Chondrocyte (in vitro differentiated cells): ENCODE measurements at places on chromosomes 7 and 10.

GRCh38 chr10:113604572-113604971, 51.7 kb downstream of the HABP2 start:
- H3K27ac ChIP-seq: no peak overlapping the region
- H3K4me1 ChIP-seq: no peaks in the 10 kb centered on the region
- H3K27me3 ChIP-seq: peaks cover 21% of the 10 kb centered on the region
- H3K36me3 ChIP-seq: no peaks in the 10 kb centered on the region
- no peak for DNase-seq

DNA sequence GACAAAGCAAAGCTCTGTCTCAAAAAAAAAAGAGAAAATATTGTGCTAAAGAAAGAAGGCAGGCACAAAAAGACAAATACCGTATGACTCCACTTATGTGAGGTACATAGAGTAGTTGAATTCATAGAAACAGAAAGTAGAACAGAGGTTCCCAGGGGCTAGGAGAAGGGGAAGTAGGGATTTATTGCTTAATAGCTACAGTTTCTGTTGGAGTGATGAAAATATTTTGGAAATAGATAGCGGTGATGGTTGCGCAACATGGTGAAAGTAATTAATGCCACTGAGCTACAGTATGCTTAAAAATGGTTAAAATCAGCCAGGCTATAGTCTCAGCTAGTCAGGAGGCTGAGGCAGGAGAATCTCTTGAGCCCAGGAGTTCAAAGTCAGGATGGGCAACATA, 18.5 kb upstream of the NPFFR1 start:
- H3K4me1 ChIP-seq: no peaks in the 10 kb centered on the region
- no peak for DNase-seq
- H3K27ac ChIP-seq: no peak overlapping the region
- no peaks in the 10 kb centered on the region for H3K36me3 ChIP-seq
- no peaks in the 10 kb centered on the region for H3K27me3 ChIP-seq
- no peak overlapping the region for H3K4me3 ChIP-seq

DNA sequence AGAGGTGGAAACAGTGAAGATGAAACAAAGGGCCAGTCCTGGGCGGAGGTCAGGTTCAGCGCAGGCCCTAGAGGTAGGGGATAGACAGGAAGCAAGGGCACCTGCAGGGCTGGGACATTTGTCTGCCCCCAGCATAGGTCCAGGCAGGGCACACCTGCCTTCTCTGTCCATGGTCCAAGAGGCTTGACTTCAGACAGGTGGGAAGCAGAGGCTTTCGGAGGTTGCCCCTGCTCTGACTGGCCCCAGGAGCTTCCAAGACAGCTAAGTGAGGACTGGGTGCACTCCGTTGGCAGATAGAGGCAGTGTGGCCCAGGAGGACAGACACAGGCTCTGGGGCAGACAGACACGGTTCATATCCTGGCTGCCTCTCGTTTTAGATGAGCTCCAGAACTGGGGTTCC, 71.6 kb upstream of the GRB10 start:
- no peaks in the 10 kb centered on the region for H3K4me1 ChIP-seq
- H3K4me3 ChIP-seq: no peak overlapping the region
- no peak overlapping the region for H3K27ac ChIP-seq
- peaks cover 4% of the 10 kb centered on the region for H3K27me3 ChIP-seq
- no peak for DNase-seq

DNA sequence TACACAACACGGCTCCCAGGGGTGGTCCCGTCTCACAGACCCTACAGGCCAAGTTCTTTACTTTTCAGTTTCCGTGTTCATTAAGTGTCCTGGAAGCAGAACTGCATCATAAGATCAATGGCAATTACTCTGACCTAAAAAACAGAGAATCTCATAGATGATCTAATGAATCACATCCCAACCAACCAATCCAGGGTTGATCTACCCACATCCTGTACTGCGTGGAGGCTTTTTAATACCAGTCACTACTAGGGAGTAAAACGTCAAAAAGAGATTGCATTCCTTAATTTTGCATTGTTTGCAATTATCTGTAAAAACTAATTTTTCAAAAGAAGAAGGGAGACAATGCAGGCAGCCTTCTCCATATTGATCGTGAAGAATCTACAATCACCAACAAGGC, 72.6 kb downstream of the PARD3 start:
- peaks cover 2% of the 10 kb centered on the region for H3K36me3 ChIP-seq
- H3K27ac ChIP-seq: no peak overlapping the region
- H3K4me3 ChIP-seq: no peak overlapping the region
- no peaks in the 10 kb centered on the region for H3K27me3 ChIP-seq

DNA sequence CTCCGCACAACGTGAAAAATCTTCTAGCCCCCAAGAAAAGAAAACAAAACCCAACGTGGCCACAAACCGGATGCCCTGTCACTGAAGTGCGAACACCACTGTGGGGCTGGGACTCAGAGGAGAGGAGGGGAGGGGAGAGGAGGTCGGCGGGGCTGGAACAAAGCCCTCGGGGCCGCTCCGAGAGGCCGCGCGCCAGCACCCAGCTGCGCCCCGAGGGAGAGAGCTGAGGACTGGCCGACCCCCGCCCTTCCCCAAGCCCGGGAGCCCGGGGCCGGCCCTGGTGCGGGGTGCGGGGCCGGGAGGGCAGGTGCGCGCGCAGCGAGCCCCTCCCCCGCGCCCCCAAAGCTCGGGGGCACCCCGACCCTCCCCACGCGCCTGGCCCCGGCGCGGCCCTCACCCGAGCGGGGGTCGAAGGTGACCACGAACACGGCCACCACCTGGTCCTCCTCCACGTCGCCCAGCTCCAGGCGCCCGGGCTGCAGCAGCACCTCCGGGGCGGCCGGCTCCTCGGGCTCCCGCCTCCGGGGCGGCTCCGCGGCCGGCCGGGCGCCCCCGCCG, 398 bp downstream of the DENND11 start:
- no peak for DNase-seq
- H3K4me1 ChIP-seq: peaks cover 38% of the 10 kb centered on the region
- H3K4me3 ChIP-seq: peak overlapping the region; percentile 69
- H3K27me3 ChIP-seq: no peaks in the 10 kb centered on the region
- H3K27ac ChIP-seq: no peak overlapping the region
- H3K36me3 ChIP-seq: no peaks in the 10 kb centered on the region

GRCh38 chr10:15562578-15562977, 157.1 kb downstream of the ITGA8 start:
- no peaks in the 10 kb centered on the region for H3K36me3 ChIP-seq
- no peak for DNase-seq
- H3K27me3 ChIP-seq: no peaks in the 10 kb centered on the region
- H3K27ac ChIP-seq: no peak overlapping the region
- H3K4me3 ChIP-seq: no peak overlapping the region

DNA sequence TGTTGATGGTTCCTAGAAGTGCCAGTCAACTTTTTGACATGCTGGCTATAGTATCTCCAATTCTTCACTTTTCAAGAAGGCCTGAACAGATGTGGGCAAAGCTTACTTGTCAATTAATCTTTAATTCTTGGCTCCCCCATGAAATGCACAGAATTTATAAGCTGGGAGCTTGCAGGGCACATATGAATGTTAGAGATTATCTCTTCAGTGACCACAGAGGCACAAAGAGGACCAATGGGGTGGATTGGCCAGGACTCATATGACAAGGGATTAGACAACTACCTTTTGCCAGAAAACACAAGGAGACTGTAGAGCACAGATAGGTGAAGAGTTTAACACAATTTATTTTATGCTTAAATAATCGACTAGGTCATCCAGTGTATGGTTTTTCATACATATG, 121.7 kb upstream of the CCDC6 start:
- H3K27me3 ChIP-seq: peaks cover 2% of the 10 kb centered on the region
- H3K27ac ChIP-seq: no peak overlapping the region
- H3K4me3 ChIP-seq: no peak overlapping the region

GRCh38 chr10:35160743-35161142, 34.1 kb downstream of the CREM start:
- no peak for DNase-seq
- H3K4me1 ChIP-seq: no peaks in the 10 kb centered on the region
- no peaks in the 10 kb centered on the region for H3K27me3 ChIP-seq

- DNase-seq: peak; percentile 80
- H3K27me3 ChIP-seq: no peaks in the 10 kb centered on the region
- H3K27ac ChIP-seq: no peak overlapping the region
- no peaks in the 10 kb centered on the region for H3K36me3 ChIP-seq
Observed at GRCh38 chr7:76512941-76513816, 2.8 kb downstream of the UPK3B start.

- no peak overlapping the region for H3K27ac ChIP-seq
- H3K27me3 ChIP-seq: no peaks in the 10 kb centered on the region
- peaks cover 10% of the 10 kb centered on the region for H3K4me1 ChIP-seq
- no peak for DNase-seq
Observed at GRCh38 chr10:124618470-124619073, 125.6 kb downstream of the FAM53B start.

GRCh38 chr7:30429156-30429530, 49.4 kb downstream of the NOD1 start:
- H3K36me3 ChIP-seq: peaks cover 26% of the 10 kb centered on the region
- H3K4me3 ChIP-seq: no peak overlapping the region
- DNase-seq: no peak
- no peaks in the 10 kb centered on the region for H3K27me3 ChIP-seq
- no peak overlapping the region for H3K27ac ChIP-seq

DNA sequence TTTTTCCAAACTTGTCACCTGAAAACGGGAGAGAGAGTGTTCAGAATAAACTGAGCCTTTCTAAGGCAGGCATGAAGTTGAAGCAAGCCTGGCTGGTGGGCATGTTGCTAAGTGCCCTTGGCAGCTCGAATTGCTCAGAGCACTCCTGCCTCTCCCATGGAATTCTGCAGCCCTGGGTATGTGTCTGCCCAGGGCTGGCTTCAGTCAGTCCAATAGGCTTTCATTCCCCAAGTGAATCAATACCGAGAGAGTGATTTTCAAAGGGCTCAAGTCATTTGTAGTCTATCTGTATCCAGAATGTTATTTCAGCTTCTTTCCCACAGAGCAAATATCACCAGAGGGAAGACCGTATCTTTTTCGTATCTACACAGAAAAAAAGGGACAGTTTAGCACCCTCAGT, 415.5 kb upstream of the COBL start:
- no peak overlapping the region for H3K4me3 ChIP-seq
- no peaks in the 10 kb centered on the region for H3K27me3 ChIP-seq
- no peaks in the 10 kb centered on the region for H3K4me1 ChIP-seq
- H3K36me3 ChIP-seq: no peaks in the 10 kb centered on the region

DNA sequence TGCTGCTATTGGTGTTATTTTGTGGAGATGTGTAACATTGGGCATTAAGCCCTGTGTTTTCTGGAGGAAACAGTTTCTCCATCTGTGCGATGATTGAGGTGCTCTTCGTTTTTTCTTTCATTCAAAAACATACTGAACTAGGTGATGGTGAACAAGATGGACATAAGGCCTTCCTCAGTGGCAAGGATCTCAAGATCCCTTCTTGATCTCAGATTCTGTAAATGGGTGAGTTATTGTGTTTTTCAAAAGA, 759 bp upstream of the ELAPOR2 start:
- DNase-seq: no peak
- no peaks in the 10 kb centered on the region for H3K27me3 ChIP-seq
- H3K4me3 ChIP-seq: peak overlapping the region; percentile 70
- H3K4me1 ChIP-seq: peaks cover 11% of the 10 kb centered on the region
- no peak overlapping the region for H3K27ac ChIP-seq

GRCh38 chr7:126211875-126212274, 1040.9 kb downstream of the GRM8 start:
- H3K27ac ChIP-seq: no peak overlapping the region
- H3K36me3 ChIP-seq: no peaks in the 10 kb centered on the region
- H3K27me3 ChIP-seq: no peaks in the 10 kb centered on the region
- no peak overlapping the region for H3K4me3 ChIP-seq
- DNase-seq: no peak

DNA sequence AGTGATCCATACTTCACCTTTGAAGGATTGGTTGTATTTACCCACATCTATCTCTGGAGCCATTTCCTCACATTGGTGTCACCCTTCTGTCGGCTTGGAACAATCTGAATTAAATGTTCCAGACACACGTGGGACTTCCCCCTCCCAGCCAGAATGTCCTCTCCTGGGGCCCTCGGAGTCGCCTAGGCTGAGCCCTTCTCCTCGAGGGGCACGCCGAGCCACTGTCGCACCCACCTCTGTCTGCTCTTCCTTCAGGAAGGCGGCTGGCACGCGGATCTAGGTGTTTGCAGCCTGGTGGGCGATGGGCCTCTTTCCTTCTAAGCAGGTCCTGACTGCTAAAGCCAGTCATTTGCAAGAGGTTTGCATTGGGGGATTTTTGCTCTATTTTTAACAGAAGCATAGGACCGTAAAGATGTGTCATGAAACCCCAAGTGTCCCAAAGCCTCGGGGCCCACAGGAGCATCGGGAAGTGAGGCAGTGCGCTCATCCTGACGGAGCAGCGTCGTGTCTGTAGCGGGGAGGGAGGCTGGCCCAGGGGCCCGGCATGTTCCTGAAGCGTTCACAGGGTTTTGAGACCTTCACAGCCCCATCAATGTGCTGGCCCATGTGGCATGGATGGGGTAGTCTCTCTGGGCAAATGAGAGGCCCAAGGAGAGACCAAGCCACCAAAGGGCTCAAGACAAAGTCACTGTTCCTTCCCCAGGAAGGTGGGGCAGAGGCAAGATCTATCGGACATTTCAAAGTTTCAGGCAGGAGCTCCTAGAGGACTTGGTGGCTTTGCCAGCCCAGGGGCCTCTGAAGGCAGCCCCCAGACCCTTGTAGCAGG, 86.7 kb downstream of the RGS10 start:
- H3K36me3 ChIP-seq: peaks cover 6% of the 10 kb centered on the region
- no peak overlapping the region for H3K27ac ChIP-seq
- no peaks in the 10 kb centered on the region for H3K4me1 ChIP-seq
- no peaks in the 10 kb centered on the region for H3K27me3 ChIP-seq

GRCh38 chr7:156000601-156001396, 188.5 kb upstream of the SHH start:
- H3K36me3 ChIP-seq: no peaks in the 10 kb centered on the region
- peaks cover 10% of the 10 kb centered on the region for H3K27me3 ChIP-seq
- no peak overlapping the region for H3K4me3 ChIP-seq
- no peaks in the 10 kb centered on the region for H3K4me1 ChIP-seq

- no peak for DNase-seq
- peaks cover 17% of the 10 kb centered on the region for H3K27me3 ChIP-seq
- H3K27ac ChIP-seq: no peak overlapping the region
- H3K4me1 ChIP-seq: no peaks in the 10 kb centered on the region
- H3K4me3 ChIP-seq: no peak overlapping the region
Observed at GRCh38 chr7:98753989-98754479, 115.8 kb downstream of the TMEM130 start.

- peaks cover 8% of the 10 kb centered on the region for H3K4me1 ChIP-seq
- no peaks in the 10 kb centered on the region for H3K27me3 ChIP-seq
- peaks cover 21% of the 10 kb centered on the region for H3K36me3 ChIP-seq
Observed at GRCh38 chr10:96646751-96647166, 59.9 kb upstream of the TM9SF3 start.

GRCh38 chr10:3294919-3295581, 122.5 kb upstream of the PITRM1 start:
- H3K4me1 ChIP-seq: peaks cover 15% of the 10 kb centered on the region
- no peak for DNase-seq
- H3K27ac ChIP-seq: no peak overlapping the region
- H3K36me3 ChIP-seq: no peaks in the 10 kb centered on the region

- no peaks in the 10 kb centered on the region for H3K36me3 ChIP-seq
- no peak overlapping the region for H3K27ac ChIP-seq
- DNase-seq: no peak
- peaks cover 6% of the 10 kb centered on the region for H3K27me3 ChIP-seq
- no peak overlapping the region for H3K4me3 ChIP-seq
- no peaks in the 10 kb centered on the region for H3K4me1 ChIP-seq
Observed at GRCh38 chr10:98485959-98486358, 39.2 kb upstream of the HPS1 start.

GRCh38 chr10:123842692-123843385, 48.8 kb downstream of the CPXM2 start:
- peaks cover 12% of the 10 kb centered on the region for H3K27me3 ChIP-seq
- H3K27ac ChIP-seq: no peak overlapping the region
- H3K4me1 ChIP-seq: no peaks in the 10 kb centered on the region
- DNase-seq: no peak

- peak overlapping the region; percentile 89 for H3K27ac ChIP-seq
- no peaks in the 10 kb centered on the region for H3K27me3 ChIP-seq
- no peak for DNase-seq
- H3K4me1 ChIP-seq: peaks cover 51% of the 10 kb centered on the region
- H3K36me3 ChIP-seq: no peaks in the 10 kb centered on the region
Observed at GRCh38 chr10:119211176-119211575, 3.8 kb downstream of the GRK5 start.
